ENCODE measurements at places on chromosomes 1 and 21. TPM values are rescaled to one million over a fixed set of nuclear protein-coding genes. Genes with fewer than 3 reads are reported as not detected.

DNA sequence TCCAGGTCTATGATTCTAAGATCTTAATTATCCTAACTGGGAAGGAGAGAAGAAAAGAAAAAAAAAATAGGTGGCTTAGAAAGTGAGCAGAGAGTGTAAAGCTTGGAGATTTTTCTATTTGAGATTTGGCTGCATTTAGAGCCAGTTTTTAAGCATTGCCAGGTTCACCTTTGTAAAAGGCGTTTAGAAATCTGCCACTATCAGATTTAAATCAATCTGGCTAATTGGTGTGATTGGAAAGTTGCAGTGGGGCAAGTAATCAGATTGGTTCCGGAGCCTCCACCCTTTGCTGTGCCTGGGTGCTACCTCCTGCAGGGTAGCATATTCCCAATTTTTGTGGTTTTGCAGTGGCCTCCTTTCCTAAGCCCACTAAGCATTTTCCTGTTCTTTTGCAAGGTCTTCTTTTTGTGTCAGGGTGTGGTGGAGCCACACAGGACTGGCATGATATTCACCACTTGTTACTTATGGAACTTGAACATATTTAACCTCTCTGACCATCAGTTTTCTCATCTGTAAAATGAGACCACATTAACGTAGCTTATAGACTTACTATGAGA, 48.5 kb upstream of the PPP2R5A start:
- no peaks in the 10 kb centered on the region for H3K36me3 ChIP-seq
- no peak for DNase-seq
- H3K4me3 ChIP-seq = no peak overlapping the region
- H3K27me3 ChIP-seq = no peaks in the 10 kb centered on the region
- H3K4me1 ChIP-seq = peaks cover 4% of the 10 kb centered on the region
- no peak overlapping the region for H3K27ac ChIP-seq

DNA sequence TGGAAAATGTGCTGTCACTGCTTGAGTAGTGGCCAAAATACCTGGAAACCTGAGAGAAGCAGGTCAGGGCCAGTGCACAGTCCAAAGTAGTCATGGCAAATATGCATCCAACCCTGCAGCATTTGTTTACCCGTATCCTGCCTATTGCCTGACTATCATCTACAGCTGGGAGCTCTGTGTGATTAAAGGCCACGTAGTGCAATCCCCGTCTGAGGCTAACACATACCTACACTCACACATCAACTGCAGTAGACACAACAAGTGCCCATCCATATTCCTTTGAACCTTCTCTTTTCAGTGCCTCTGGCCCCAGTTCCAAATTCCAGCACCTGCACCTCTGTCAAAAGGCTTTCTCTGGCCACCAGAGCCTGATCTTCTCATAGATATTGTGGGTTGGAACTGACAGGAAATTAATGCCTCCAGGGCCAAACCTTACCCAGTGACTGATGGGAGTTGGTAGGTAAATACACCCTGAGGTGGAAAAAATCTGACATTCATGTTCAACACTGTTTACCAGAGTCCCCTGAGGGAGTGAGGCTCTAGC, 383.0 kb downstream of the SETD4 start:
- DNase-seq = no peak
- no peaks in the 10 kb centered on the region for H3K36me3 ChIP-seq
- no peaks in the 10 kb centered on the region for H3K4me1 ChIP-seq
- no peak overlapping the region for H3K27ac ChIP-seq

Gene PEAR1
- 7.1 TPM for total RNA-seq

DNA sequence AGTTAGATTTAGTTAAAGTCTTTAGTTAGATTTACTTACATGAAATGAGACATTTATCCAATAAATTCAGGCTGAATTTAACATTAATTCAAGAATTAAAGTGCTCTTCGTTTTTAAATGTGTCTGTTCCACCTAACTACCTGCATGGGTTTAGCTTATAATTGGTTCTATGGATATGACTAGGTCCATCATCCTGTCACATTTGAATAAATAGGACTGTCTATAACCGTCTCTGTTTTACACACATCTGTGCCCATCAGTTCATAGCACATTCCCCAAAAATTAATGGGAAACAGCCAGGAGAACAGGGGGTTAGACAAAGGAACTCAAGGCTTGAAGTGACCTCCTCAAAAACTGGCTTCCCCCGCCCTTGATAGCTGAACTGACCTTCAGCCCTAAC, 219.6 kb downstream of the MRPL39 start:
- no peaks in the 10 kb centered on the region for H3K27me3 ChIP-seq
- H3K27ac ChIP-seq = no peak overlapping the region
- no peaks in the 10 kb centered on the region for H3K4me1 ChIP-seq

GRCh38 chr1:201460814-201461644, 8.0 kb downstream of the PHLDA3 start:
- no peak for DNase-seq
- no peak overlapping the region for H3K4me3 ChIP-seq
- H3K36me3 ChIP-seq = peaks cover 20% of the 10 kb centered on the region

GRCh38 chr1:22625262-22625925, 11.0 kb upstream of the C1QA start:
- peaks cover 71% of the 10 kb centered on the region for H3K27me3 ChIP-seq
- no peaks in the 10 kb centered on the region for H3K36me3 ChIP-seq

Gene FOXO6
- 1.8 TPM for total RNA-seq

GRCh38 chr1:215064327-215064726, 18.2 kb upstream of the KCNK2 start:
- H3K36me3 ChIP-seq = no peaks in the 10 kb centered on the region
- H3K27ac ChIP-seq = no peak overlapping the region
- no peaks in the 10 kb centered on the region for H3K27me3 ChIP-seq
- H3K4me3 ChIP-seq = no peak overlapping the region

DNA sequence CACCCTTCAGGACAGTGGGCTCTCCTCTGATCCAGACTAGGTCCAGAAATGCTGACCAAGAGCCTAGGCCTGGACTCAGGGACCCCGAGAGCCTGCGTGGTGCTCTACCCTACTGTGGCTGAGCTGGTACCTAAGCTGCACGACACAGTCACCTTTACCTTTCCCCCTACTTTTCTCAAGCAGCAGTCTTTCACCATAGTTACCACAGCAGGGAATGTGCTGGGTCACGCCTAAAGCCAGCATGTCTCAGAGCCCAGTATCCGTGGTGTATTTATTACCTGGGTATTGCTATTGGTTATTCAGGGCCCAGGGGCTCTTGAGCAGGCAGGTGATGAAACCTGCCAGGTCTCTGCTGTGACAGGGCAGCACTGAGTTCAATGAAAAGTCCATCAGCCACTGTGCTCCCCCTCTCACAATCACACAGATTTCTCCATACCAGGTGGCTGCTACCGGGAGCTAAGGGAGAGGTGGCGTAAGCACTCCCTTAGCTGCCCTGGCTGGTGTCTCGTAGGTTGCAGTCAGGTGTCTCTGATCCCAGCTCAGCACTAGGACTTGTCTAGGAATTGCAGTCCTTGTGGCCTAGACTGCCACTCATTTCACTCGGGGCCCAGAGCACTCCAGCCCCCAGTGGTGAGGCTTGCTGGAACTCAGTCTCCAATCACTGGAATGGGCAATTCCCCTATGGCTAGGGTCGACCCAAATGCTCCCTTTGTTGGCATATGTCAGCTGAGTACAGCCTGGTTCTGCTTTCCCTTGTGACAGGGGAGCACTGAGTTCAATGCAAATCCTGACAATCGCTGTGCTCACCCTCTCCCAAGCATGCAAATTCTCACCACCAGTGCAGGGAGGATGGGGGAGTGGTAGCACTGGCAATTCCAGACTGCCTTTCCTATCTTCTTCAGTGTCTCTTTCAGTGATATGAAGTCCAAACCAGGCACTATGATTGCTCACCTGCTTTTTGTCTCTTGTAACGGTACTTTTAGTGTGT, 128.7 kb downstream of the PHTF1 start:
- no peak for DNase-seq
- no peak overlapping the region for H3K4me3 ChIP-seq
- no peaks in the 10 kb centered on the region for H3K36me3 ChIP-seq
- H3K27ac ChIP-seq = no peak overlapping the region
- H3K4me1 ChIP-seq = no peaks in the 10 kb centered on the region

Data from heart right ventricle (tissue), 16 donors.